ENCODE measurements at places on chromosomes 2 and 18. TPM values are rescaled to one million over a fixed set of nuclear protein-coding genes. Genes with fewer than 3 reads are reported as not detected.

SPATA3 gene
- not detected for total RNA-seq

ZNF396 gene
- 0.35 TPM for total RNA-seq

SAG gene
- total RNA-seq: not detected

NIF3L1 gene
- 40.7 TPM for total RNA-seq

TTC31 gene
- 31.3 TPM for total RNA-seq

B3GNT7 gene
- 3.6 TPM for total RNA-seq

NPPC gene
- not detected for total RNA-seq

- DNase-seq: no peak
- H3K4me1 ChIP-seq: no peaks in the 10 kb centered on the region
- H3K27ac ChIP-seq: no peak overlapping the region
These were observed 133.9 kb upstream of the KLHL14 start for GRCh38 chr18:32906506-32907310.

GRCh38 chr2:109264595-109265328, 135.8 kb downstream of the SH3RF3 start:
- no peak overlapping the region for H3K27ac ChIP-seq
- DNase-seq: peak; percentile 53
- H3K36me3 ChIP-seq: no peaks in the 10 kb centered on the region

DNA sequence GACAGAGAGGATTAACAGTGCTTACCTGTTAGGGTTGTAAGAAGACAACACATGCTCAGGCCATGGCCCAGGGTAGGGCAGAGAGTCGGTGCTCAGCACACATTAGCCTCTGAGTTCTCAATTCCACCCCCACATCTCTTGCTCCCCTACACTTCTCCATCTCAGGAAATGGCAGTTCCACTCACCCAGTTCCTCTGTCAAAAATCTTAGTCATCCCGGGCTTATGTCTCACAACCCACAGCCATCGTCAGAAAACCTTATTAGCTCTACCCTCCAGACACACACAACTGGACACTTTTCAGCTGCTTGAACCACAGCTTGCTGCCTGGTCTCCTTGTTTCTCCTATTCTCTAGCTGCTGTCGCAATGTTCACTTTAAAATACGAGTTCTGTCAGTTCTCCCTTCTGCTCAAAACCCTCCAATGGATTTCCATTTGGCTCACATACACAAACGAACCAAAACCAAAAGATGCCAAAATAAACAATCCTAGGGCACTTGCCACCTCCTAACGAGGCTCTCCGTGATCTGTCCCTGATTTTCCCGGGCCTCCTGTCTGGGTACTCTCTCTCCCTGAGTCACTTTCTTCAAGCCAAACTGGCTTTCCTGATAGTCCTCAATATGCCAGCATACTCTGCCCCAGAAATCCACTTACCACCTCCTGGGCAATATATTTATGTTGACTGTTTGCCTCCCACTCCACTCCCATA, 89.7 kb downstream of the KCTD1 start:
- no peak for DNase-seq
- no peaks in the 10 kb centered on the region for H3K36me3 ChIP-seq
- H3K27ac ChIP-seq: no peak overlapping the region
- H3K4me1 ChIP-seq: no peaks in the 10 kb centered on the region

- H3K36me3 ChIP-seq: no peaks in the 10 kb centered on the region
- H3K27me3 ChIP-seq: no peaks in the 10 kb centered on the region
- no peaks in the 10 kb centered on the region for H3K4me1 ChIP-seq
- DNase-seq: no peak
- no peak overlapping the region for H3K27ac ChIP-seq
These were observed 385.8 kb downstream of the TRIB2 start for GRCh38 chr2:13102397-13103063.

DNA sequence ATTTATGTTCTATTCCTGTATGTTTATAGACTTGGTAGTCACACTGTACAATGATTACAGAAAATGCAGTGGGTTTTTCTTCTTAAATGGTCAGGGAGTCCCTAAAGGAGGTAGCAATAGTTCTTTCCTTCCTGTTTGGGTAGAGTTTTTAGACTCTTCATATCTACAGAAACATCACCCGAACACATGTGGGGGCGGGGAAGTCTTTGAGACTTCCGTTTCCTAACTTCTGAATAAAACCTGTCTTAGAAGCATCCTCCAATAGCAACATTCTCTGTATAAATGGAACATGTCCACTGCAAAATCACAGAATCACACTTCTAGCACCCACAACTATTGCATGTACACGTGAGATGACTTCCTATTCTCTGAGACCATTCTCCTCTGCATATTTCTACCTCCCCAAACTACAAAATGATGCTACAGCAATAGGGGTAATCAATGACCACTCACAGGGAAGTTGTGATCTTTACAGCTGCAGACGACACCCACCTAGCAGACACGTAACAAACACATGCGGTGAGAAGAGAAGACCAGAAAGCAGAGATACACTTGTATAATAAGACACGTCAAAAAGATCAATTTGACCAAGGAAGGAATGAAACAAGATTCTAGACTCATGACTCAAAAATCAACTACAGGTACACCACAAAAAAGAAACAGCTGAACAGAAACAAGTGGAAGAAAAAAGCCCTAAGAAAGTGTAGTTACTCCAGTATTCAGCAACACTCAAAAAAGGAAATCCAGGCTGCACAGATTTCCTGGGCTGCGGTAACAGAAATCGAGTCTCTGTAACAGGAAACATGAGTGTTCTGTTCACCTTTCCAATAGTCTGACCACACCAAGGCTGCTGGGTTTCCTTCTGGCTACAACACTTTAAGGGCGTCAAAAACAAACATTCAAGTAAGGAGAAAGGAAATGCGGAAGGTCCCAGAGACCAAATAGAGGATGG, 120.4 kb downstream of the ZNF516 start:
- DNase-seq: no peak
- no peaks in the 10 kb centered on the region for H3K27me3 ChIP-seq
- H3K27ac ChIP-seq: peak overlapping the region; percentile 51
- no peaks in the 10 kb centered on the region for H3K36me3 ChIP-seq

GRCh38 chr2:235219048-235219447, 267.2 kb downstream of the SH3BP4 start:
- H3K4me1 ChIP-seq: no peaks in the 10 kb centered on the region
- no peak for DNase-seq
- no peaks in the 10 kb centered on the region for H3K36me3 ChIP-seq
- no peak overlapping the region for H3K4me3 ChIP-seq
- no peak overlapping the region for H3K27ac ChIP-seq
- no peaks in the 10 kb centered on the region for H3K27me3 ChIP-seq

DNA sequence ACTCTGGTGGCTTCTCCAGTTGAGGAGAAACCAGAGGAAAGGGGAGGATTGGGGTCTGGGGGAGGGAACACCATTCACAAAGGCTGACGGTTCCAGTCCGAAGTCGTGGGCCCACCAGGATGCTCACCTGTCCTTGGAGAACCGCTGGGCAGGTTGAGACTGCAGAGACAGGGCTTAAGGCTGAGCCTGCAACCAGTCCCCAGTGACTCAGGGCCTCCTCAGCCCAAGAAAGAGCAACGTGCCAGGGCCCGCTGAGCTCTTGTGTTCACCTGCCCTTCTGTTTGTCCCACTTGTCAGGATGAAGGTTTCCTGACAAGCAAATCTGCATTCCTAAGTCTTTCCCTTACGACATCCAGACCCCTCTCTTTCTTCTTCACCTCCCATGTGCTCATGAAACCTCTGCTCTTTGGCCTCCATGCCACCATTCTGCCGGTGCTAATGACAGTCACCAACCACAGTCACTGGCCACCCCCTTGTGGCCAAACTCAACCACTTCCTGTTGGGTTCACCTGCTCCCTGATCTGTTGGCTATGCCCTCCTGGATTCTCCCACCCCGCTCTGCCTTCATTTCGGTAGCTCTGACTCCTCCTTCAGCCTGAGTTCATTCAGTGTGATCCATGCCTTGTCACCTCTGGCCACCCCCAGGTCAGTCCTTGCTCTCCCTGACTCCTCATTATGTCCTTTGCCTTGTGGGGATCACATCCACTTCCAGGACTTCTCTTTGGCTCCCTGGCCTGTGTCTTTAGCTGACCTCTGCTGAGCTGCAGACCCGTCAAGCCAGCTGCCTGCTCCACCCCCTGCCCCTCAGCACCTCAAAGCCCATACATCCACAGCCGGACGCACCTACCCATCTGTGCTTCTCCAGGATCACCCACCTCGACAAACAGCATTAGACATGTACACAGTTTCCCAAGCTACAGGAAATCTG, 17.6 kb downstream of the EMX1 start:
- H3K27me3 ChIP-seq: no peaks in the 10 kb centered on the region
- peaks cover 1% of the 10 kb centered on the region for H3K36me3 ChIP-seq
- DNase-seq: peak; percentile 70
- 0 out of 2 replicates have a peak, but pooled peaks cover 5% of the 10 kb centered on the region for H3K4me1 ChIP-seq
- no peak overlapping the region for H3K27ac ChIP-seq

GRCh38 chr2:26784570-26785234, 1.2 kb upstream of the CENPA start:
- peaks cover 1% of the 10 kb centered on the region for H3K36me3 ChIP-seq
- peak overlapping the region; percentile 89 for H3K27ac ChIP-seq
- no peak for DNase-seq
- H3K27me3 ChIP-seq: no peaks in the 10 kb centered on the region
- H3K4me1 ChIP-seq: peaks cover 11% of the 10 kb centered on the region
- H3K4me3 ChIP-seq: peak overlapping the region; percentile 50

DNA sequence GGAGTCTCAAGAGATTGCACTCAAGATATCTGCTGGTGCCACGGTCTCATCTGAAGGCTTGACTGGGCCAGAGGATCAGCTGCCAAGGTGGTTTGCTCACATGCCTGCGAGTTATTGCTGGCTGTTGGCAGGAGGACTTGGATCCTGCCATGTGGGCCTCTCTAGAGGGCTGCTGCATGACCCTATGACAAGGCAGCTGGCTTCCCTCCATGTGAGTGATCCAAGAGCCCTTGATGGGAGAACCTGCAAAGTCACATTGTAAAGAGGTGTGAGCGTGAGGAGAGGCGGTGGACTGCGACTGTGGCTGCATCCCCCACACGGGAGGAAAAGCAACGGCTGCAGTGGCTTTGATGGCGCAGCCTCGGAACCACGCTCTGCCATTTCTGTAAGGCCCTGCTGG, 4.0 kb upstream of the ALLC start:
- DNase-seq: no peak
- H3K36me3 ChIP-seq: no peaks in the 10 kb centered on the region
- H3K4me3 ChIP-seq: no peak overlapping the region
- H3K27ac ChIP-seq: no peak overlapping the region
- no peaks in the 10 kb centered on the region for H3K27me3 ChIP-seq
- H3K4me1 ChIP-seq: peaks cover 7% of the 10 kb centered on the region

- H3K27ac ChIP-seq: no peak overlapping the region
- H3K4me3 ChIP-seq: no peak overlapping the region
- no peaks in the 10 kb centered on the region for H3K4me1 ChIP-seq
- no peak for DNase-seq
- H3K36me3 ChIP-seq: no peaks in the 10 kb centered on the region
- no peaks in the 10 kb centered on the region for H3K27me3 ChIP-seq
These were observed 63.6 kb upstream of the SIX2 start for GRCh38 chr2:45072862-45073237.

DNA sequence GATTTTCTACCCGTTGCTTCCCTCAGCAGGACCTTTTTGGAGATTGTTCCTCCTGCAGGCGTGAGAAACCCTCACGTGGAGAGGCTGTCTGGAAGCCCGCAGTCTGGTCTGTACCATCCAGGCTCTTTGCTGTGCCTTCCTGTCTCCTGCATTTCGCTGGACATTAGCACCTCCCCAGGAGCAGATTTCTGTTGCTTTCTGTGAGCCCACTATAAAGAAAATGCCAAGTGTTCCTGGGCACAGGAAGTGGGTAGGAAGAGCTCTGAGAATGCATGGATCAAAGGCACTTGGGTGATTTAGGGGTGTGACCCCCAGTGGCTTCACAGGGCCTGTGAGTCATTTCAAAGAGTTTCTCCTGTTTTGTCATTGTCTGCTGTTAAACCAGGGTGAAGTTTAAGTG, 27.3 kb downstream of the SPTBN1 start:
- H3K4me1 ChIP-seq: no peaks in the 10 kb centered on the region
- H3K36me3 ChIP-seq: no peaks in the 10 kb centered on the region
- no peak overlapping the region for H3K4me3 ChIP-seq
- H3K27ac ChIP-seq: no peak overlapping the region
- no peak for DNase-seq
- no peaks in the 10 kb centered on the region for H3K27me3 ChIP-seq

DNA sequence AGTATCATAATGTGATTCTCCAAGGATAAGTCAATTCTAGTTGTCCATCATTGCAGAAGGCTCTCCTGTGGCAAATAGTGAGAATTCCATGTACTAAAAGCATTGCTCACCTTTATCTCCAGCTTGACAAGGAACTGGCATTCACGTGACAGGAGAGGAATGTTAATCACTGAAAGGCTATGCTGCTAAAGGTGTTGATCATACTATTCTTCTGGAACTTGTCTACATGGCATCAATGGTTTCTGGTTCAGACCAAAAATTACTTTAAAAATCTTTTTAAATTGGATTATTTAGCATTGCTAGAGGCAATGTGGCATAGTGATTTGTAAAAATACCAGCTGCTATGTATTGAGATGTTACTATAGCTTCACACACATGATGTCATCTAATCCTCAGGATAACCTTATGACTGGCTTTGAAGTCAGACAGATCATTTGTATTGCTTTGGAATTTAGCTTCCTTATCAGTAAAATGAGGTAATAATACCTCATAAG, 414.4 kb downstream of the MTX2 start:
- H3K4me1 ChIP-seq: peaks cover 8% of the 10 kb centered on the region
- no peaks in the 10 kb centered on the region for H3K36me3 ChIP-seq
- no peak overlapping the region for H3K4me3 ChIP-seq
- H3K27me3 ChIP-seq: no peaks in the 10 kb centered on the region

GRCh38 chr2:96267159-96267971, 1.3 kb downstream of the CIAO1 start:
- DNase-seq: peak; percentile 76
- H3K27me3 ChIP-seq: no peaks in the 10 kb centered on the region
- peak overlapping the region; percentile 67 for H3K27ac ChIP-seq
- peaks cover 1% of the 10 kb centered on the region for H3K36me3 ChIP-seq
- peak overlapping the region; percentile 96 for H3K4me3 ChIP-seq

GRCh38 chr2:86072271-86072858, 33.3 kb downstream of the POLR1A start:
- H3K36me3 ChIP-seq: peaks cover 1% of the 10 kb centered on the region
- no peaks in the 10 kb centered on the region for H3K4me1 ChIP-seq
- H3K4me3 ChIP-seq: no peak overlapping the region
- H3K27me3 ChIP-seq: no peaks in the 10 kb centered on the region
- H3K27ac ChIP-seq: no peak overlapping the region

- H3K27me3 ChIP-seq: no peaks in the 10 kb centered on the region
- no peak overlapping the region for H3K27ac ChIP-seq
- DNase-seq: peak; percentile 7
- H3K36me3 ChIP-seq: no peaks in the 10 kb centered on the region
- H3K4me1 ChIP-seq: peaks cover 9% of the 10 kb centered on the region
These were observed 193.6 kb downstream of the MTCL1 start for GRCh38 chr18:8899000-8899399.

- no peaks in the 10 kb centered on the region for H3K27me3 ChIP-seq
- no peaks in the 10 kb centered on the region for H3K36me3 ChIP-seq
- H3K27ac ChIP-seq: no peak overlapping the region
- no peaks in the 10 kb centered on the region for H3K4me1 ChIP-seq
These were observed 98.7 kb downstream of the ACVR1 start for GRCh38 chr2:157777427-157777826.

- DNase-seq: no peak
- no peaks in the 10 kb centered on the region for H3K27me3 ChIP-seq
- no peak overlapping the region for H3K4me3 ChIP-seq
- H3K27ac ChIP-seq: no peak overlapping the region
These were observed 186.0 kb upstream of the EPHA4 start for GRCh38 chr2:221758076-221758475.
